ENCODE measurements at places on chromosomes 2 and 18. TPM values are rescaled to one million over a fixed set of nuclear protein-coding genes. Genes with fewer than 3 reads are reported as not detected.

Gene DNMT3A
- total RNA-seq = 34.1 TPM

Gene PTPN2
- 36.9 TPM for total RNA-seq

Gene EFHD1
- 1.4 TPM for total RNA-seq

Gene TMEM247
- total RNA-seq = not detected

Gene RPIA
- 13.7 TPM for total RNA-seq

Gene SP3
- 236 TPM for total RNA-seq

Gene TCF4
- 464 TPM for total RNA-seq

Gene COL3A1
- total RNA-seq = 20,765 TPM

Gene RAD51AP2
- total RNA-seq = 0.26 TPM

Gene GTF2A1L
- 24.5 TPM for total RNA-seq

Gene CPLX4
- total RNA-seq = not detected

Gene PTPRM
- 112 TPM for total RNA-seq
